Renal pelvis (tissue), 12 donors: ENCODE measurements at places on chromosomes 11 and 22. TPM values are rescaled to one million over a fixed set of nuclear protein-coding genes. Genes with fewer than 3 reads are reported as not detected.

GRCh38 chr11:134725716-134726639 lies 313.9 kb upstream of the B3GAT1 start:
- no peak for DNase-seq

DNA sequence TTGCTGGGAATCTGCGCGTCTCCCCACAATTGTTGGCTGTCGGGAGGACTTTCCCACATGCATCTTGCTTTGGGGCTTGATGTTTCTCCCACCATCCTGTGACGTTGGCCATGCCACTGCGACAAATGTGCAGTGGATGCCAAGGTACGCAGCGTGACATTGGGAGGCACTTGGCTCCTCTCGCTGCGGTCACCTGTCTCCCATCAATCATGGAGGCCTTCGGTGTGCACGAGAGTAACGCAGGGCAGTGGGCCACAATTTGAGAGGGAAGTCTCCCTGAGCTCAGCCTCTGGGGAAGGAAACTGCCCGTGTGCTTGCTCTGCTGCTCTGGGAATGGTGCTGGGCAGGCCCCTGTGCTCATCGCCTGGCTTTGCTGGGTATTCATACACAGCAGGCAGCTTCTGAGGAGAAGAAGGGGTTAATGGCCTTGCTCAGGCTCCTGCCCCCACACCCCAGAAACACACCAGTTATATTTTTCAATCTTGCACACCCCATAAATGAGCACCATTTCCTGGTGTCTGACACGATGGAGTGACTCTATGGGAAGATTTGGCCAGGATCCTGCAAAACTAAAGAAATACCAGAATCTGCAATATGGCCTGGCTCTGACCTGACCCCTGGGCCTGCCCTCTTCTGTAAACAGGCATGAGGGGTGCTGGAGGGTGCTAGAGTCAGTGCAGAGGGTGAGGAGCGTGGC lies 153.5 kb downstream of the ADAMTS15 start:
- no peak for DNase-seq

Gene LRRC56
- 6.4 TPM for polyA plus RNA-seq

Gene OR52N2
- polyA plus RNA-seq: not detected

GRCh38 chr11:123519055-123519796 lies 89.2 kb downstream of the GRAMD1B start:
- no peak for DNase-seq

DNA sequence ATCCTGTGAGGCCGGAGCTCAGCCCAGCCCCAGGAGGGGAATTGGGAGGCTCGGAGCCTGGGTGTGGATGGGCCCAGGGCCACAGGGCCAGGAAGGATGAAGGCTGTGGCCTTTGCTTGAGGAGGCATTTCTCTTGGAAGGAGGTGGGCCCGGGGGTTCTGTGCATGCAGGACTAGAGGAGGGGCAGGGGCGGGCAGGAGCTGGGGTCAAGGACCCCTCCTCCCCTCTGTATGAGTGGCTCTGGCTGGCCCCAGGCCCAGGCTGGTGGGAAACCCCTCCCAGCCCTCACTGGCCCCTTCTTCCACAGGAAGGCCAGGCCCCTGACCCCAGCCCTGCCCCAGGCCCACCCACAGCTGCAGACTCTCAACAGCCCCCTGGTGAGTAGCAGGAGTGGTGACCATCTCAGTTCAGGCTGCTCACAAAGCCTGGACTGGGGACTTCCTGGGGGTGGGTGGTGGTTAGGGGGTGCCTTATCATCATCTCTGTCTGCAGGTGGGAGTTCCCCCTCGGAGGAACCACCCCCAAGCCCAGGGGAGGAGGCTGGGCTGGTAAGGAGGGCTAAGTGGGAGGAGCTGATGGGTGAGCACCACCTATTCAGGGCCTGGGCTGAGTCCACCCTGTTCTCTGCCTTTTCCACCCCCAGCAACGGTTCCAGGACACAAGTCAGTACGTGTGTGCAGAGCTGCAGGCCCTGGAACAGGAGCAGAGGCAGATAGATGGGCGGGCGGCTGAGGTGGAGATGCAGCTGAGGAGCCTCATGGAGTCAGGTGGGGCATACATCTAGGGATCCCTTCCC lies 6.0 kb downstream of the KCNK7 start:
- DNase-seq: no peak

DNA sequence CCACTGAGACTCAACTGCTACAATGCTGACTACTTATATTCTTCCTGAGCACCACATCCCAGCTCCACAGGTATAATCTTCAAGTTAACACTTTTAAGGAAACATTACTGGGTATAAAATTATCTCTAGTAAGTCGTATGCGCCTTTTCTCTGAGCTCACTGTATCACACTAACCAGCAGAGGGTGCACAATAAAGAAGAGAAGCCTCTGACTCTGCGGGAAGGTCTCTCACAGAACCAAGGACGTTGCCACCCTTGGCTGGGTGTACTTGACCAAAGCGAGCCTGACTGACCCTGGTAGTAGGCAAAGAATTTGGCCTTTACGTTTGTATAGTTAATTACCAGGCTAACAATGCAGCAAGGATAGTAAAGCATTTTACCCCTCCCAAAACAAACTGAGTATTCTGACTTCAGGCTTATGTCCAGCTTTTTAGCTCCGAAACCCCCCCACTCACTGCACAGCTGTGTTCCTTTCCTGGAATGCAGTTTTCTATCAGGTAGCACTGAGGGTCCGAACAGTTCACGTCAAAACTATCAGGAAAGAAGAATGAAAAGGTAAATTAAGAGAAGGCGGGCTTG lies at the start of gene BTBD18:
Gene BTBD18 (minus strand): TSS at position 144 of the 578 bp plus-strand sequence. CDS start 631 bp downstream, outside the sequence.
- DNase-seq: no peak

GRCh38 chr11:126079621-126080124 lies 17.0 kb upstream of the CDON start:
- no peak for DNase-seq

DNA sequence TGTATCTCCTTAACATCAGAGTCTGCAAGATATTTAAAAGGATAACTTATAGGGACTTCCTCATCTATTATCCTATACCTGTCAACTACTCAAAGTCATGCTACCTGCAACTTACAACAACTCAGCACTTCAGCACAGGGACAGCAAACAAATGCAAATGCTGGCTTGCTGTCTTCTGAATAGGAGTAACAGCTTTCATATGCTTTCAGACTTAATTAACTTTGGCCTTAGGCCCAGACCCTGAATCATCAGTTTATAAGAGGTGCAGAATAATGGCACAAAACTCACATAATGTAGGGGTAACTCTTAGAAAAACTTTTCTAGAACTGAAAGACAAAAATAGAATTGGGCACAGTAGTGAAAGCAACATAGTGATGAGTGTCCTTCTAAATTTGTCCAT lies 953.4 kb downstream of the DLG2 start:
- no peak for DNase-seq

- peak; percentile 60 for DNase-seq
Measured at GRCh38 chr22:33573479-33573878, 346.8 kb downstream of the LARGE1 start.

Gene TRPM5
- polyA plus RNA-seq: 4.0 TPM

GRCh38 chr22:49885881-49886280 lies 32.2 kb downstream of the ZBED4 start:
- DNase-seq: no peak

GRCh38 chr11:14519917-14520746 lies at the start of gene PSMA1:
PSMA1 (minus strand) TSS chr11:14520386; CDS start chr11:14520299, 87 bp downstream.
- peak; percentile 97 for DNase-seq

Gene JAML
- 1.8 TPM for polyA plus RNA-seq

Gene SERPIND1
- 3.0 TPM for polyA plus RNA-seq

DNA sequence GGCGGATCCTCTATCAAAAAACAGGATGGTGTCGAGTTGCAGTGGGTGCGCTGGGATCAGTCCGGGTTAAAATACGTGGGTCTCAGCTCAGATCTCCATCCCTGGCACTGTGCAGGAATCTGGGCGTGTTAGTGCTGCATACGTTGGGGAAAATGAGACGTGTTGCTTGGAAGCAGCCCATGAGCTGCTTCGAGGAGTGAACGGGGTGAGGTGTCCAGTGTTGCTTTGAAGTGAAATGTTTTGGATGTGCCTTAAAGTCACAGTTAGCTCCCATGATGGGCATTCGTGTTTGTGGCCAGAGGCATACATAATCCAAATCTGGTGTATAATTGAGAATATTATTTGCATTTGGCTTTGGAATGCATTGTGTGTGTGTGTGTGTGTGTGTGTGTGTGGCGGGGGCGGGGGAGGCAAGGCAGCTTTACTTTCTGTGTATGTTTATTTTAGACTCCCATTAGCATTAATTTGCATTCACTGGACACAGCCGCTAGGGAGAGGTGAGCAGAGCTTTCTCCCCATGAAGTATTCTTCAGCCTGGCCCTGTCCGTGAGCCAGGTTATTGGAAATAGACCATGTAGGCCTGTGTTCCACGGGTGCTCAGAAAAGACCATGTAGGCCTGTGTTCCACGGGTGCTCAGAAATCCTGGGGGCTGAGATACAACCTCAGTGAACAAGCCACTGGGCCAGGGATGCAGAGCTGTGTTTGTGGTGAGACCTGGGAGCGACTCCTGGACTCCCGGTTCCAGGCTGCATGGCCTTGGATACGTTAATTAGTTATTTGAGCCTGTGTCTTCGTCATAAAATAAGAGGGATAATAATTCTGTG lies 134.6 kb downstream of the ST3GAL4 start:
- no peak for DNase-seq

GRCh38 chr22:21622011-21622918 lies 7.6 kb downstream of the YDJC start:
- DNase-seq: no peak

- no peak for DNase-seq
Measured at GRCh38 chr11:61292356-61292755, 2.8 kb downstream of the VWCE start.

- no peak for DNase-seq
Measured at GRCh38 chr22:31127181-31127772, 4.5 kb downstream of the INPP5J start.

Gene POTEH
- not detected for polyA plus RNA-seq

- DNase-seq: no peak
Measured at GRCh38 chr11:100889758-100890157, 202.7 kb downstream of the ARHGAP42 start.

DNA sequence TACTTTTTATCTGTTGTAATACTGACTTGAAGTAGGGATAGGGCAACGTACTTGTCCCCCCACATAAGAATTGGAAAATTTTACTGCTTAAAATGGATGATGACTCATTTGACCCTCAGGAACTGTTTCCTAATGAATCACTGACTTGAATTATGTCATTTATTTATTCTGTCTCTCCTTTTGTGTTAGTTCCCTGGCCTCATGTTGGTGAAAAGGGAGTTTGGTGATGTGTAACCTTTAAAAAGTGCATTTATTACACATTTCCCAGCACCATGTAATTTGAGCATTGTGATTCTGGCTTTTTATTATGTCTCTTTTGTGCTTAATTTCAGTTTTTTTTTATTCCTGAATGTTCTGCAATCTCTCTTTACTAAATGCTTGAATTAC lies 20.3 kb upstream of the PGM2L1 start:
- DNase-seq: no peak

GRCh38 chr11:46348566-46349401 lies 1.5 kb downstream of the DGKZ start:
- DNase-seq: no peak

Gene DEPDC7
- polyA plus RNA-seq: 8.0 TPM

DNA sequence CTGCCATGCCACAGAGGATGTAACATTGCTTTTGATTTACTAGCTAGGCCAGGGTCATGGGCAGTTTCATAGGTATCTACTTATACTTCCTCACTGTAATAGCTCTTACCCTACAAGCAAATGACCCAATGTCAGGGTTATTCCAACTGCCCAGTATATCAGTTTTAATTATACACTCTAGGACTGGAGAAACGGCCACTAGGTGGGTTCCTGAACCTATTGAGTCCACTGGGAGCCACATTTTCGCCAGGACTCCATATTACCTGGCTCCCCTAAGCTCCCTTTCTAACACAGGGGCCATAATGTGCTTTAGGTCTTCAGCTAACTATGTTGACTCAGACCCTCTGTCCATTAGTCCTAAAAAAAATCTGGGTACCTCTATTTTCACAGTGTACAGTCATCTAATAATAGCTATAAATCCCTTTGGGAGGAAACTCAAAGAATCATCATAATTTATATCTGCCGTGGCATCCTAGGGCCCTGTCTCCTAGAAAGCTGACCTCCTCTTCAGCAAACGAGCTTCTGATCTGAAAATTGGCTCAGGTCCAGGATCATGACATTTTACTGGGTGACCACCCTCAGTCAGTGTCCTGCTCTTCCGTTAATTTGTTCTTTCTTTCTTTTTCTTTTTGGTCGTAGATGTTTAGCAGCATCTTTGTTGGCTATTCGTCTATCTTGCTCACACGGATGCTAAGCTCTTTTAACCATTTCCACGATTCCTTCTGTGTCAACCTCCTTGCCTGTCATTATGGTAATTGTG lies 244.3 kb downstream of the FAM76B start:
- no peak for DNase-seq

DNA sequence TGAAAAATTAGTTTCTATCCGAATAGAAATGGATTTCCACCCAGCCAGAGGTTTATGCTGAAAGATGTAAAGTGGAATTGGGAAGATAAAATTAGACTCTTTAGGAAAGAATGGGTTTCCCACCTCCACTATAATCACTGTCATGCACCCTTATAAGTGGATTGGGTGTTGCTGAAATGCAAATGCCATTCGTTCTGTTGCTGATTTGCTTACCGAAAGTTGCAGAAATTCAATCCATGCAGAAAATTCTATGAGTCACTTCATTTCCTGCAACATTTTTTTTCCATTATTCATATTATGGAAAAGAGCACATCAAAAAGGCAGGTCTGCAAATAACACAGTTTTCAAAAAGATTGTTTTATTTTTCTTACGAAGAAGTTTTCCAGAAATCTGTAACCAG lies 65.6 kb downstream of the LDLRAD3 start:
- no peak for DNase-seq

Gene CASP1
- 3.4 TPM for polyA plus RNA-seq

DNA sequence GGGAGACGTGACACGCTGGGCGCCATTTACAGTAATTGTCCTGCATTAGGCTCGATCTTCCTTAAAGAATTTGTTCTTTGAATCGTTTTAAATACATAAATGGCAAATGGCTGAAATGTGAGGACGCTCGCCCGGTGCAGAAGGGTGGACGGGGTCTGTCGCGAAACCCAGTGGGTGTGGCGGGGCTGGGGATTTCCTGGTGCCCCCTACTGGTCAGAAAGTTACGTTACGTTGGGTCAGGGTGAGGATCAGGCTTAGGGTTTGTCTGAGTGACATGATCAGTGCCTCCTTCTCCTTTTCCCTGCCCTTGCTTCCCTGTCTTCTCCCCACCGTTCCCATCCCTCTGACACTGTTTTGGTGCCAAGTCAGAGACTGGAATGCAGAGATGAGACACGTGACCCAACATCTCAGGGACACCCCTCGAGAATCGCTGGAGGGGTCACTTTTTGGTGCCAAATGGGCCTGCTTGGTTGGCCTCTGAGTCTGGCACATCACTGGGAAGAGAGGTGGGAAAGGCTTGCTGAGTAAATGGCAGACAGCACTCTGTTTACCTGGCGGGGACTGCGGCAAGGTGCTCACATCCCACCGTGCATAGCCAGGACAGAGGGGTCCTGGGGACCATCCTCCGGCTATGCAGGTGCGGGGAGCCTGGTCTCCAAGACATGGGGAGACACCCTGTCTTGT lies 1107.6 kb downstream of the BRD1 start:
- DNase-seq: no peak

Gene OR52E8
- not detected for polyA plus RNA-seq

Gene CHRNA10
- 2.9 TPM for polyA plus RNA-seq

Gene MCHR1
- 0.30 TPM for polyA plus RNA-seq

Gene GLB1L3
- 1.8 TPM for polyA plus RNA-seq

- DNase-seq: no peak
Measured at GRCh38 chr22:19232623-19233022, 54.1 kb upstream of the SLC25A1 start.
